ENCODE measurements at places on chromosomes 11 and 22. TPM values are rescaled to one million over a fixed set of nuclear protein-coding genes. Genes with fewer than 3 reads are reported as not detected.

EWSR1 gene
- total RNA-seq, result 335 TPM

TRIM29 gene
- not detected for total RNA-seq

- DNase-seq, result no peak
These were observed 17.4 kb downstream of the NPAT start for GRCh38 chr11:108204929-108205499.

DNA sequence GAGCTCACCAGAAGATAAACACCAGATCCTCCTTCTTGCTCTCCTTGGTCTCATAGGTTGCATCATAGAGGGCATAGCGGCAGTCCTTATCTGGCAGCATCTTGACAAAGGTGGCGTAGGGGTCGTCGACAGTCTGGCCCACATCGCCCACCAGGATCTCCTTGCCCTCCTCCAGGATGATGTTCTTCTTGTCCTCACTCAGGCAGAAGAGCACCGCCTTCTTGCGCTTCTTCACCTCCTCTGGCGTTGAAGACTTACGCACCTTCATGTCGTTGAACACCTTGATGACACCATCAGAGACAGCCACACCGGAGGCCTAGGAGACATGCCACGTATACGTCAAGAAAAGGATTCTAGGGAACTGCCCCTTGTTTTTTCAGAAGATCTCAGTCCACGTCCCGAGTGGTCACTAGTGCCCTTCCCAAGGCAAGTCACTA lies 2.0 kb downstream of the CFL1 start:
- DNase-seq, result no peak

- no peak for DNase-seq
These were observed 804.6 kb upstream of the RAG2 start for GRCh38 chr11:37402663-37403062.

DNA sequence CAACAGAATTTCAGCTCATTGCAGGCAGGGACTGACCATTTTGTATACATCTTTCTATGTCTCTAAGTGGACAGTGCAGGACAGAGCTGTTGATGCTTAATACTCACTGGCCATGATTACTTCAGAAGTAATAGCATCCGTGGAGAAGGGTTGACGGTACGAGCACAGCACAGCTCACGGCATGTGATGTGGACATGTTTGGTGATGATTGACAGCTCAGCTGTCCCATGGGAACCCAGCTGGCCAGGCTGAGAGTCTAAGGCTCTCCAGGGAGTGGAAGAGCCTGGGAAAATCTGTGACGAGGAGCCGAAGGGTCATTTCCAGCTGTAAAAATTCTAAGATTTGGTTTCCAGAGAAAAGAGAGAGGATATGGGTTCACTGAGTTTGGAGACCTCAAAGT lies 198.2 kb downstream of the SNX19 start:
- no peak for DNase-seq

DNA sequence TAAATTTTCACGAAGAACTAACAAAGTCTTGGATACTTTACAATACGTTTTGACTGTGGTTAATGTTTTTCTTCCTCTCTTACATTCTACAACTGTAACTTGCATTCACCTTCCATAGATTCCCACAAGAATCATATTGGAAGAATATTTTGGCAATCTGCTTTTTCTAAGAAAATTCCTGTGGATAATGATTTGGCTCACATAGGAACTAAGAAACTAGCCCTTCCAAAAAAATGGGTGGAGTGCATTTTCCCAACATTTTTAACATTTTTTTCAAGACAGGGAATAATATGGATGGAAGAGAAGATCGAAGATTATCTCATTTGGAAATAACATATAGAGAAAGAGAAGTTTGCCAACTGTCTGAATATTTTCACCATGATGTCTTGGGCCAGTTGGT lies 256.9 kb upstream of the POU2AF2 start:
- DNase-seq, result no peak

All from T-helper 17 cell (primary cell).